Activated B cell treated with CpG ODN at 0.5 μM for 24 hours (primary cell): ENCODE measurements at places on chromosomes 2 and 18. TPM values are rescaled to one million over a fixed set of nuclear protein-coding genes. Genes with fewer than 3 reads are reported as not detected.

DNA sequence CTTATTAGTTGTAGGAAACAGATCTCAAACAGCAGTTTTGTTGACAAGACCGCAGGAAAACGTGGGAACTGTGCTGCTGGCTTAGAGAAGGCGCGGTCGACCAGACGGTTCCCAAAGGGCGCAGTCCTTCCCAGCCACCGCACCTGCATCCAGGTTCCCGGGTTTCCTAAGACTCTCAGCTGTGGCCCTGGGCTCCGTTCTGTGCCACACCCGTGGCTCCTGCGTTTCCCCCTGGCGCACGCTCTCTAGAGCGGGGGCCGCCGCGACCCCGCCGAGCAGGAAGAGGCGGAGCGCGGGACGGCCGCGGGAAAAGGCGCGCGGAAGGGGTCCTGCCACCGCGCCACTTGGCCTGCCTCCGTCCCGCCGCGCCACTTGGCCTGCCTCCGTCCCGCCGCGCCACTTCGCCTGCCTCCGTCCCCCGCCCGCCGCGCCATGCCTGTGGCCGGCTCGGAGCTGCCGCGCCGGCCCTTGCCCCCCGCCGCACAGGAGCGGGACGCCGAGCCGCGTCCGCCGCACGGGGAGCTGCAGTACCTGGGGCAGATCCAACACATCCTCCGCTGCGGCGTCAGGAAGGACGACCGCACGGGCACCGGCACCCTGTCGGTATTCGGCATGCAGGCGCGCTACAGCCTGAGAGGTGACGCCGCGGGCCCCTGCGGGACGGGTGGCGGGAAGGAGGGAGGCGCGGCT is at the start of gene TYMS:
TSS of gene TYMS (plus strand) at position 343 of the 690 bp plus-strand sequence. CDS start at position 433, 90 bp downstream.
- peak; percentile 32 for DNase-seq

- no peak for DNase-seq
These were observed 202.7 kb upstream of the SPOPL start for GRCh38 chr2:138298900-138299299.

- DNase-seq, result no peak
These were observed 148.0 kb downstream of the DNER start for GRCh38 chr2:229566370-229566769.

- DNase-seq, result no peak
These were observed 21.5 kb downstream of the CNOT11 start for GRCh38 chr2:101274142-101274541.

GRCh38 chr2:143603846-143604565 is 474.8 kb downstream of the ARHGAP15 start:
- no peak for DNase-seq

DNA sequence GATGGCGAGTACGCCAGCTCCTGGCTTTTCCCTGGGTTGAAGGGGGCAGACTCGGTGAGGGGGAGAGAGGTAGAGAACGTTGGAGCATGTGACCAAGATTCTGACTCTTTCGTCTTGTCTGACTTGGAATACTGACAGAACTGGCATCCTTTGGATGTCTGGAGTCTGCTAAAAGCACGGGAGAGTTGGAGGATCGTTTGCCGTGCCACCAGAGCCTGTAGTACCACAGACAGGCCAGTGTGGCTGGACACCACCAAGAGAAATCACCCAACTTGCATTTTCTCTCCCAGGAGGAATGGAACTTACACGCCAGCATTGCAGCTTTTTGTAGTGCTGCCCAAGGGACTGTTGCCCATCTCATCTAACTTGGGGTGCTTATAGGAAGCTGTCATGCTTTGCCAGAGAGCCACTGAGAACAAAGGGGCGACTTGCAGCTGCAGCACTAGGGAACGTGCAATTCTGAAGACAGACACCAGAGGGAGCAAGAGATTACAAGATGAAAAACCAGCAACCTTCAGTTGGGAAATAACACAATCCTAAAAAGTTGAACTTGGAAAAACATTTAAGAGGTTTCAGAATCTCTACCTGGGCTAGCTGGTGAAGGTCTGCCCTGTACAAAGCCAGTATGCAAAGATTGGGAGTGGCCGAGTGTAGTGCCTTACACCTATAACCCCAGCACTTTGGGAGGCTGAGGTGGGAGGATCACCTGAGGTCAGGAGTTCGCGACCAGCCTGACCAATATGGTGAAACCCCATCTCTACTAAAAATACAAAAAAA is 24.1 kb downstream of the PSMG2 start:
- no peak for DNase-seq

- DNase-seq, result no peak
These were observed 335.8 kb downstream of the RAD51AP2 start for GRCh38 chr2:17182399-17182798.

DNA sequence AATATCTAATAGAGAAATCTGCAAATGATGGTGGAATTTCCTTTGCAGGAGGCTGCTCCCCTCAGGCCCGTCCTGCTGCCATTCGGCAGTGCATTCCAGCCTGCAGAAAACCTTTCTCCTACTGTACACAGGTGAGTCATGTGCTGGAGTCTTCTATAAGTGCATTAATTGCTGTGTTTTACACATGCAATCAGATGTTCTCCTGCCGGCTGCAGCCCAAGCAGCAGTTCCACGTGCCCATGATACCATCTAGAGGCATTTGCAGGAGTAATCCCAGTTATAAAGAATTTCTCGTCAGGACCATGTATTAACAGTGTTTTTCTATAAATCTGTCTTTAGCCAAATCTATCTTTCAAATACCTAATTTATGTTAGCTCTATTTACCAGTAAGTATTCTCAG is 304.7 kb upstream of the HNMT start:
- DNase-seq, result no peak

DNA sequence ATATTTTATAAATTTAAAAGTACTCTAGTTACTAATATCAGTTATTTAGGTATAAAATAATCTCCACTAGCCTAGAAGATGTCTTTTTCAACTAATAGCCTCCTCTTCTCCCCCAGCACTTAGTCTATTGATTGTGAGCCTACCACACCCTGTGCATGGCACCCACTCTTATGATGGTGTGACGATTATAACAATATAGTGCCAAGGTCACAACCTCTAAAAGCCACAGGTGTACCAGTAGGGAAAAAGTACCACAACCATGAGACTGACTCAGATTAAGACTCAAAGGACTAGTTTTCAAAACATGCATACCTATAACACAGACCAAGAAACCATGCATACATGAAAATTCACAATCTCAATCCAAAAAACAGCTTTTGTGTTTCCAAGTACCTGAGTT is 27.6 kb downstream of the THADA start:
- no peak for DNase-seq

DNA sequence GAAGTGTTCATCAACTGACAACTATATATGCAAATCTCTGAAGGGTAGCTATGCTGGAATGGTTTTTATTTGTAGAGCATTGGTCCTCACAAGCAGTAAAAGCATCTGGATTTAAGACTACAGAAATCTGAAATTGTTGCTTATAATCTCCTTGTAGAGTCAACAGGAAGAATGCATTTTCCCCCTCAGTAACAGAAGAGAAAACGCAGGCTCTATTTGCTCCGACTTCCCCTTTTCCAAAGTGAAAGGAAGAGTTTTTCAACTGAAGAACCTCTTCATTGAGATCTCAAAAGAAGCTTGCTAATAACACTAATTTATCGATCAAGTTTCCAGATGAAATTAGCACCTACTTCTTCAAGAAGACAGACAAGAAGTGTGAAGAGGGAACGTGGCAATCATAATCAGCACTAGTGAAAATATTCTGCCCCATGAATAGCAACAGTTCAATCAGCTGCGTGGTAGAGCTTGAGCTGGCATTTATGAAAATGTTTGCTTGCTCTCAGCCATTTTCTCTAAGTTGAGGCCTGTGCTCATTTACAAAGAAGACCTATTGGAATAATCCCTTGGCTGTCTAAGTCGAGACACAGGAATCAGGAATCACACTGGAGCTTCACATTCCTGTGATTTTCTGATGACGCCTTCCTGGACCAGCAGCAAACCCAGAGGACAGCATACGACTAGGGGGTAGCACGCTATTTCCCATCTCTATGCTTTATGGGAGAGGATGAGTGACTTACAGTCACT is 43.7 kb downstream of the TGIF1 start:
- DNase-seq, result no peak

GRCh38 chr18:74116633-74117554 is 30.7 kb downstream of the FBXO15 start:
- no peak for DNase-seq

DNA sequence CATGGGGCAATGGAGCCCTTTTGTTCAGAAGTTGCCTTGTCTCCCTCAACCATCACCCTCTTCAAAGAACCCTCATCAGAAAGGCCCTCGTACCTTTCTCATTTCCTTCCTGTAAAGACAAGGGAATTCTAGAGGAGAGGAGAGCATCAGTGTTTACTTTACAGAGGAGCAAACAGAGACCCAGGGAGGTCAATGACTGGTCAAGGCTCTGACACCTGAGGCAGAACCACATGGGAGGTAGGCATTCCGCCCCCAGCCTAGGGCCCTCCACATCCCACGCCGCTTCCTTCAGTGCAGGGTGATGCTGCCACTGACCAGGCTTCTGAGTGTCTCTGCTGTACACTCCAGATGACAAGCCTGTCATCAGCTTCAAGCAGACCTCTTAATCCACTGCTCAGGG is 104.7 kb downstream of the NRP2 start:
- DNase-seq, result no peak

DNA sequence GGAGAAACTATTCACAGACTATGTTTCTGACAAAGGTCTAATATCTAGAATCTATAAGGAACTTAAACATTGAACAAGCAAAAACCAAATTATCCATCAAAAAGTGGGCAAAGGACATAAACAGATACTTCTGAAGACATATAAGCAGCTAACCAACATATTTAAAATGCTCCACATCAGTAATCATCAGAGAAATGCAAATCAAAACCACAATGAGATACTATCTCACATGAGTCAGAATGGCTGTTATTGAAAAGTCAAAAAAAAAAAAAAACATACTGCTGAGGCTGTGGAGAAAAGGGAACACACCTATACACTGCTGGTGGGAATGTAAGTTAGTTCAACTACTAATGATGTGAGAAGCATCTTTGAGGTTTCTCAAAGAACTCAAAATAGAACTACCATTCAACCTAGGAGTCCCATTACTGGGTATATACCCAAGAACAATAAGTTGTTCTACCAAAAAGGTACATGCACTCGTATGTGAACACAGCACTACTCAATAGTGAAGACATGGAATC is 220.4 kb upstream of the TFPI start:
- DNase-seq, result no peak

The EPB41L3 gene
- total RNA-seq, result 0.34 and 0.73 TPM in 2 replicates

The FOXI3 gene
- total RNA-seq, result not detected in 2 replicates

The CYP27C1 gene
- not detected in 2 replicates for total RNA-seq

The CRYBA2 gene
- not detected in 2 replicates for total RNA-seq

The FSHR gene
- not detected in 2 replicates for total RNA-seq

The MYCN gene
- total RNA-seq, result not detected in 2 replicates
